T-helper 2 cell treated with Interferon-gamma antibody and Interleukin-4, amounts not matched to agents 5 μg/mL and 100 μg/mL, for 36 hours (primary cell): ENCODE measurements at places on chromosomes 6 and 20.

GRCh38 chr6:18395177-18395855, 8.2 kb downstream of the RNF144B start:
- H3K27me3 ChIP-seq, result no peaks in the 10 kb centered on the region
- H3K36me3 ChIP-seq, result no peaks in the 10 kb centered on the region
- H3K27ac ChIP-seq, result no peak overlapping the region
- H3K4me3 ChIP-seq, result no peak overlapping the region
- peaks cover 6% of the 10 kb centered on the region for H3K4me1 ChIP-seq
- no peak for DNase-seq

GRCh38 chr6:73514746-73515110, 6.1 kb downstream of the EEF1A1 start:
- H3K36me3 ChIP-seq, result peaks cover 57% of the 10 kb centered on the region
- H3K4me3 ChIP-seq, result peak overlapping the region; percentile 15
- no peaks in the 10 kb centered on the region for H3K27me3 ChIP-seq
- no peak for DNase-seq

DNA sequence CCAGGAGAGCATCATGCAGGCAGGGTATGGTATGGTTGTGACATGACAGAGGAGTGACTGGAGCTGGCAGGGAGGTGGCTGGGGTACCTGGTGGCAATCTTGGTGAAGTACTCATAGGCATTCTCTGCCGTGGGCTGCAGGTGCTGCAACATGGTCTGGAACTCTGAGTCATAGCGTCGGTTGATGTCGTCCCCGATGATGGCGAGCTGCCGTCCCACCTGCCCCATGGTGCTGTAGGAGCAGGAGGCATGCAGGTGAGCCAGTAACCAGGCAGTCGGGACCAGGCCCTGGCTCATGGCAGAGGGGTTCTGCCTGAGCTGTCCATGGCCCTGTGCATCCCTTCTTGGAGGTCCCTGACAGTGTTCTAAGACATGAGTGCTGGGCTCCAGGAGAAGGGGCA, 4.9 kb downstream of the BAK1 start:
- peaks cover 67% of the 10 kb centered on the region for H3K36me3 ChIP-seq
- peaks cover 41% of the 10 kb centered on the region for H3K4me1 ChIP-seq
- H3K4me3 ChIP-seq, result no peak overlapping the region
- H3K27ac ChIP-seq, result peak overlapping the region; percentile 52
- no peaks in the 10 kb centered on the region for H3K27me3 ChIP-seq

- no peak overlapping the region for H3K27ac ChIP-seq
- H3K4me1 ChIP-seq, result peaks cover 25% of the 10 kb centered on the region
- peaks cover 33% of the 10 kb centered on the region for H3K27me3 ChIP-seq
- H3K4me3 ChIP-seq, result no peak overlapping the region
- DNase-seq, result no peak
Observed at GRCh38 chr6:16839631-16840179, 78.4 kb upstream of the ATXN1 start.

- no peak overlapping the region for H3K27ac ChIP-seq
- H3K4me1 ChIP-seq, result no peaks in the 10 kb centered on the region
- H3K4me3 ChIP-seq, result no peak overlapping the region
Observed at GRCh38 chr6:52904562-52905279, 4.8 kb downstream of the GSTA3 start.

- H3K27ac ChIP-seq, result no peak overlapping the region
- H3K4me3 ChIP-seq, result no peak overlapping the region
- H3K4me1 ChIP-seq, result peaks cover 5% of the 10 kb centered on the region
- peaks cover 63% of the 10 kb centered on the region for H3K27me3 ChIP-seq
- DNase-seq, result no peak
Observed at GRCh38 chr6:101401171-101401570, 7.7 kb downstream of the GRIK2 start.

- peaks cover 3% of the 10 kb centered on the region for H3K27me3 ChIP-seq
- no peaks in the 10 kb centered on the region for H3K36me3 ChIP-seq
- DNase-seq, result no peak
- H3K4me1 ChIP-seq, result peaks cover 24% of the 10 kb centered on the region
Observed at GRCh38 chr20:23083553-23084220, 2.4 kb downstream of the CD93 start.

DNA sequence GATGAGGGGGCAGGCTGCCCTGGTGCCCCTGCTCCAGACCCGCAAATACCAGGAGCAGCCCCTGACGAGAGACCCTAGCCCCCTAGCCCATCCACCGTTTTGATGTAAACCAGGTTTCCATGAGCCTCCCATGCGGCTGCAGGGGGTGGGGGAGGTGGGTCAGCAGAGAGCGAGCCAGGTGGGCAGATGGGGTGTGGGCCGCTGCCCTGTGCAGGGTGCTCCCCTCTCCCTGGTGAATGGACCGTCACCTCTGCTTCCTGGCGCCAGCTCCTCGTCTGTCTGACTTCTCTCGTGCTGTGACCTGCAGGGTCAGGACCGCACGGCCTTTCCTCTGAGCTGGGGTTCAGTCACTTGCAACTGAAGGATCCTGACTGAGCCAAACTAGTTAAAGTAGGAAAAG, 15.7 kb upstream of the BHLHE23 start:
- no peaks in the 10 kb centered on the region for H3K4me1 ChIP-seq
- H3K36me3 ChIP-seq, result no peaks in the 10 kb centered on the region
- H3K27me3 ChIP-seq, result peaks cover 10% of the 10 kb centered on the region
- DNase-seq, result no peak
- H3K4me3 ChIP-seq, result no peak overlapping the region
- no peak overlapping the region for H3K27ac ChIP-seq

- peaks cover 58% of the 10 kb centered on the region for H3K27me3 ChIP-seq
- no peaks in the 10 kb centered on the region for H3K36me3 ChIP-seq
- no peak overlapping the region for H3K4me3 ChIP-seq
- no peaks in the 10 kb centered on the region for H3K4me1 ChIP-seq
Observed at GRCh38 chr20:4243071-4243470, 227.7 kb upstream of the RNF24 start.

GRCh38 chr6:142702501-142703460, 242.2 kb downstream of the HIVEP2 start:
- H3K27me3 ChIP-seq, result no peaks in the 10 kb centered on the region
- peaks cover 7% of the 10 kb centered on the region for H3K4me1 ChIP-seq
- no peaks in the 10 kb centered on the region for H3K36me3 ChIP-seq
- DNase-seq, result no peak
- H3K4me3 ChIP-seq, result no peak overlapping the region

DNA sequence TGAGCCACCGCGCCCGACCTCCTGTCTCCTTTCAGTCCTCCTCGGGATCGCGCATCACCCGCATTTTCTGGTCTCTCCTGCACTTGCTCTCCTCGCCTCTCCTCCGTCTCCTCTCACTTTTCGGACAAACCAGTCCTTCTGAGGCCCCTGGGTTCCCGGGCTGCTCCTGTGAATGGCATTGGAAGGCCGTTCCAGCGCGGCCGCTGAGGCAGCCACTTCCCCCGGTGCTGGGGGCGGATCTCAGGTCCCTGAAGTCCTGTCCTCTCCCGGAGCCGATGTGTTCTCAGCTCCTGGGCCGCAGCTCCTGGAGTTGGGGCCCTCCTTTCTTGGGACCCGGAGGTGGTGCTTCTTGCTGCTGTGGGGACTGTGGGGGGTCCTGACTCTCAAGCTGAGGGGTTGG, 803 bp downstream of the MICB start:
- no peak for DNase-seq
- H3K27me3 ChIP-seq, result no peaks in the 10 kb centered on the region
- peaks cover 50% of the 10 kb centered on the region for H3K4me1 ChIP-seq

GRCh38 chr6:169237496-169238134, 16.0 kb downstream of the THBS2 start:
- no peaks in the 10 kb centered on the region for H3K4me1 ChIP-seq
- no peak overlapping the region for H3K27ac ChIP-seq
- no peaks in the 10 kb centered on the region for H3K27me3 ChIP-seq
- no peak overlapping the region for H3K4me3 ChIP-seq
- no peak for DNase-seq
- H3K36me3 ChIP-seq, result peaks cover 2% of the 10 kb centered on the region

GRCh38 chr20:58982406-58983114, 1.5 kb downstream of the NELFCD start:
- H3K36me3 ChIP-seq, result peaks cover 31% of the 10 kb centered on the region
- H3K4me3 ChIP-seq, result peak overlapping the region; percentile 97

GRCh38 chr20:859751-860231, 26.3 kb downstream of the FAM110A start:
- H3K36me3 ChIP-seq, result peaks cover 10% of the 10 kb centered on the region
- peaks cover 47% of the 10 kb centered on the region for H3K4me1 ChIP-seq
